ENCODE measurements at places on chromosomes 16 and 17.

- peak; percentile 34 for DNase-seq
Measured at GRCh38 chr17:8887834-8888703, 20.6 kb upstream of the PIK3R6 start.

GRCh38 chr17:62705778-62706597 lies 78.5 kb downstream of the MRC2 start:
- peak; percentile 40 for DNase-seq

GRCh38 chr17:75737133-75737962 lies 16.1 kb downstream of the ITGB4 start:
- no peak for DNase-seq

- DNase-seq = no peak
Measured at GRCh38 chr16:79991969-79992368, 391.4 kb upstream of the MAF start.

DNA sequence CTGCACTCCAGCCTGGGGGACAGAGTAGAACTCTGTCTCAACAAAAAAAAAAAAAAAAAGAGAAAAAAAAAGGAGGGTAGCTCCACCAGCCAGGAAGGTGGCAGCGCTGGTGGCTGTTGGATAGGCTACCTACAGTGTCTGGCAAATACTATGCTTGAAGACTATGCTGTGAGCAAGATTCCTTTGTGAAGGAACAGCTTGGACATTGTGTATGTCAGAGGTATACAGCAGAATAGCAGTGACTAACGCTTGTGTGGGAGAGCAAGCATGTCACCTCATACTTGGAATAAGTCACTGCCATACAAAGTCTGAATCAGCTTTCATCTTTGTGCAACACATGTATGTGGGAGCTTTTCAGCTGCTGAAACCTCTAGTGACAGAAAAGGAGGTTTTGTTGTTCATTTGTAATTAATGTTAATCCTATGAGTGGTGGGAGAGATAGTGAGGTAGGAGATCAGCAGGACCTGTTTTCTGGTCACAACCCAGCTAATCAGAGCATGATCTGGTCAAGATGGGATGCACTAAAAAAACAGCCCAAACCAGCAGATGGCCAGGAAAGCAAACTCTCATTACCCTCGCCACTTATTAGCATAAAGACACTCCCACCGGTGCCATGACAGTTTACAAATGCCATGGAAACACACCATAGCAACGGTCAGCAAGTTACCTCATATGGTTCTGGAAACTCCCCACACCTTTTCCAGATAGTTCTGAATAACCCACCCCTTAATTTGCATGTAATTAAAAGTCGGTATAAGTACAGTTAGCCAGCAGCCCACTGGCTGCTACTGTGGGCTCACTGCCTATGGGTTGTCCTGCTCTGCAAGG lies 6.8 kb upstream of the ITGAD start:
- peak; percentile 9 for DNase-seq

- DNase-seq = peak; percentile 57
Measured at GRCh38 chr16:4693956-4694641, 737 bp downstream of the NUDT16L1 start.

DNA sequence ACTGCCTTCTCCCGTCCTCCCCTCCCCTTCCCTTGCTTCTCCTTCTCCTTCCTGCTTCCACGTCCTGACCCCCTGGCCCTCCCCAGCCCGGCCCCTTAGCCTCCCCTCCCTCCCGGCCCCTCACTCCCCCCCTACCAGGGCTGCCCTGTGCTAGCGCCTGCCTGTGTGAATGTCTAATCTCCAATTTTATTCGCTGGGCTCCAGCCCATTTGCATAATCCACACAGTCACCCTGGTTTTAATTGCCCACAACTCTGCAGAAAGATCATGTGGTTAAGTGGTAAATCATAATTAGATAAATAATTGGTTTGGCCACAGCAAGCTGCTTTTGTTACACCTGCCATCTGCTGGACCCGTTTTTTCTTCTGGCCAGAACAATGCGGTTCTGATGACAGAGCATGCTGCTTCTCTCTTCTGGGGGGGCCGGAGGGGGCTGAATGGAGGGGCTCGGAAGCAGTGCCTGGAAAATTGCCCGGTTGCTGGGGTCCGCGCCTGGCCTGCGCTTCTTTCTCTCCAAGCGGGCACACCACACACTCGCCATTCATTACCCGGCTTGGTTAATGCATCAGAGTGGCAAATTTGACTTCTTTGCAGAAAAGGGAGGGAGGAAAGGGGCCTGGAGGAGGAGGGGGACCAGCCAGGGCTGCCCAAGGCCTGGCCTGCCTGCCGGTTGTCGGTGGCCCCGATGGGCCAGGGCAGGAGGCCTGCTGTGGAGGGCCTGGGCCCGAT lies 19.5 kb upstream of the GSE1 start:
- no peak for DNase-seq

GRCh38 chr17:8909586-8910270 lies 42.3 kb upstream of the PIK3R6 start:
- no peak for DNase-seq

GRCh38 chr16:5465714-5466113 lies 368.1 kb upstream of the EEF2KMT start:
- no peak for DNase-seq

DNA sequence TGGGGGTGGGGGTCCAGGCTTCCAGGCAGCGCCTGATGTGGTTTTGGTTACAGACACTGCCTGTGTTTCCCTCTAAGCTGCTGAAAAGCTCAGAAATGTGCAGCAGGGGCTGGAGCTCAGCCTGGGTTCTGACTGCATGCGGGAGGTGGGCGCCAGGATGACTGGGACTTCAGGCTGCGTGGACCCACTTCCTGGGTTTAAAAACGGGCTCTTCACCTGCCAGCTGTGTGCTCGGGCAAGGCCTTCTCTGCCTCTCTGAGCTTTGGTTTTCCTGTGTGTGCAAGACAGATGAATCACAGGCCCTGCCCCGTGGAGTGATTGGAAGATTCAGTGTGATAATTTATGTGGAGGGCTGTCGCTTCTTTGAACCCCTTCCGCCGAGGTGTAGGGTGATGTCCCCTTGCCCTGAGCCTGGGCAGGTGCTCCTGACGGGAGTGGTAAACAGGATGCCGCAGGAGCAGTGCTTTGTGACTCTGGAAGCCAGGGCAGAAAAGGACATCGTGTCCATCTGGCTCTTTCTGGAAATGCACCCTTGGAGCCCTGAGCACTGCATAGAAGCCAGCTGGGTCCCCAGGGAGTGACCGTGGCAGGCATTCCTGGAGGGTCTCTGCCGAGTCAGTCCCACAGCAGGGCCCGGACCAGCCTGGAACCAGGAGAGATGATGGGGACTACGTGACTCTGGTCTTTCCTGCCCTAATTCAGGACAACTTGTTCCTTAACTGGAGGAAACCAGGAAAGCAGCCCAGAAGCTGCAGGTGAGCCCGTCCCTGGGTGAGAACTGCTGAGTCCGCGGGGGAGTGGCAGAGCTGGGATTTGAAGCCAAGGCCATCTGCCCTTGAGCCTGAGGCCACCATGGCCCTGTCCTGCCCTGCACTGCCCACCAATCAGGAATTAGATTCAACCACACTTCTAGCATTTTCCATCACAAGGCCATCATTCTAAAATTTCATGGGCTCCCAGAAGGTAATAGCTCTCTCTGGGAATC lies 28.5 kb upstream of the SLC7A5 start:
- DNase-seq = peak; percentile 11

- DNase-seq = no peak
Measured at GRCh38 chr17:39014795-39015545, 47.8 kb upstream of the FBXO47 start.

DNA sequence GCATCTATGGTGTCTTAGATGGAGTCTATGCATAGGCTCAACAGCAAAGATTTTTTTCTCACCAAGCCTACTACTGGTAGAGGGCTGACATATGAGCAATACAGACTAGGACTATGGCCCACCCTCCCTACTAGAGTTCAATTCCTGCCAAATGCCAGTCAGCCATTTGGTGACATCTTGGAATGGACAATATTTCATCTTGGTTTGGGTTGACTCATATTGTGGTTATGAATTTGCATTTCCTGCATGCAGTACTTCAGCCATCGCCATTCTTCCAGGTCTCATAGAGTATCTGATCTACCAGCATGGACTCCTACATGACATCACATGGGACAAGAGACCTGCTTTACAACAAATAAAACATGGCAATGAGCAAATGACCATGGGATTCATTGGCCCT lies 778.1 kb upstream of the SOX9 start:
- DNase-seq = peak; percentile 48

- DNase-seq = no peak
Measured at GRCh38 chr17:59367657-59368045, 36.2 kb downstream of the YPEL2 start.

- DNase-seq = no peak
Measured at GRCh38 chr17:44959821-44960531, 8.1 kb downstream of the C1QL1 start.

DNA sequence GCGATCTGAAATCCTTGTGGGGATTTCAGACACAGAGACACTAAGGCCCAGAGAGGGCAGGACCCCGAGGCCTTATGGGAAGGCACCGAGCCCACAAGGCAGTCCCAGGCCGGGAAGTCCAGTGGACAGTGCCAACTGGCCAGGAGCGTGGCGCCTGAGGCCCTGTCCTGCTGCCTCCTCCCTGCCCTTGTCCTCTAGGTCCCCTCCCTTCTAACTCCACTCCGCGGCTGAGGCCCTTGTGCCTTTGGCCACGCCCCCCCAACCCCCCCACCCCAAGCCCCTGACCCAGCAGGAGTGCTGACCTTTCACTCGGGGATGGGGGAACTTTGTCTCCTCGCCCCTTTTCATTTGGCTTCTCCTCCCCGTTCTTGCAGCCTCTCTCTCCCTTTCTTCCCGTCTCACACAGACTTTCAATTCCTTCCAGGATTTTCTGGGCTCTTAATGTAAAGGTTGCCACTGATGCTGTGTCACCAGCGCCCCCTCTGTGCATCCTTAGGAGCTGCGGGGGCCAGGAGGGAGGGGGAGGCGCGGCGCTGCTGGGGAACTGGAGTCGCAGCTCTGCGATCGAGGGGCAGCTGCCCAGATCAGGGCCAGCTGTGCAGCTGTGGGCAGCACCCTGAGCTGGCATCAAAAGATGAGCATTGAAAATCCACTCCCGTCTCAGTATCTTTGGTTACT lies 29.1 kb downstream of the CRHR1 start:
- no peak for DNase-seq

GRCh38 chr16:57409065-57409464 lies 4.5 kb downstream of the CCL17 start:
- DNase-seq = no peak

DNA sequence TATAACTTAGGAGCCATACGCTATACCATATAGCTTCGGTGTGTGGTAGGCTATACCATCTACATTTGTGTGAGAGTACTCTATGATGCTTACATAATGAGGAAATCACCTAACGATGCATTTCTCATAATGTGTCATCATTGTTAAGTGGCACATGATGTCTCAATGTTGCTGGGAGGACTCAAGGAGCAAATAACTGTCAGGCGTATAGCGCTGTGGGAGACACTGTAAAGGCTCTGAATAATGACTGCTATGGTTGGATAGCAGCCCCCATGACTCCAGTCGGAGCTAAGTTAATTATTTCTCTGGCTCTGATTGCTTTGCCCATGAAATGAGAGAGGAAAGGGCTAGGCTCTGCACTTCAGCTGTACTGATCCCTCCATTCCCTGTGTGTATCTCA lies 197.2 kb downstream of the RGS9 start:
- DNase-seq = peak; percentile 13

GRCh38 chr17:31167111-31167510 lies 72.3 kb downstream of the NF1 start:
- no peak for DNase-seq

DNA sequence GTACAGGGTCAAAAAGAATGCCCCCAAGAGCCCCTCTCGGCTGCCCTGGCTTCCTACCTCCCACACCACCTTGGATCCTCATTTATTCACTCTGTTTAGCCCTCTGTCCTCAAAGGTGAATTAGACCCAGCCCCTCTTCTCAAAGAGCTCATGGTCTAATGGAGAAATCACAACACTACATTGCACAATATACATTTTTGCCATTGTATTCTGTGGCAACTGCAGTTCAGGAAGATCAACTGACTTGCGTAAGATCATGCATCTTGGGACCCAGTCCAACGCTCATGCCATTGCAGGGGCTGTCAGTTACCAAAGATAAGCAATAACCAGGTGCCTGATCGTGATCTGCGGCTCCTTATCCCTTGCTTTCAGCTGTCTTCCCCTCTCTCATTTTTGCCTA lies 1.4 kb downstream of the KRT38 start:
- no peak for DNase-seq

DNA sequence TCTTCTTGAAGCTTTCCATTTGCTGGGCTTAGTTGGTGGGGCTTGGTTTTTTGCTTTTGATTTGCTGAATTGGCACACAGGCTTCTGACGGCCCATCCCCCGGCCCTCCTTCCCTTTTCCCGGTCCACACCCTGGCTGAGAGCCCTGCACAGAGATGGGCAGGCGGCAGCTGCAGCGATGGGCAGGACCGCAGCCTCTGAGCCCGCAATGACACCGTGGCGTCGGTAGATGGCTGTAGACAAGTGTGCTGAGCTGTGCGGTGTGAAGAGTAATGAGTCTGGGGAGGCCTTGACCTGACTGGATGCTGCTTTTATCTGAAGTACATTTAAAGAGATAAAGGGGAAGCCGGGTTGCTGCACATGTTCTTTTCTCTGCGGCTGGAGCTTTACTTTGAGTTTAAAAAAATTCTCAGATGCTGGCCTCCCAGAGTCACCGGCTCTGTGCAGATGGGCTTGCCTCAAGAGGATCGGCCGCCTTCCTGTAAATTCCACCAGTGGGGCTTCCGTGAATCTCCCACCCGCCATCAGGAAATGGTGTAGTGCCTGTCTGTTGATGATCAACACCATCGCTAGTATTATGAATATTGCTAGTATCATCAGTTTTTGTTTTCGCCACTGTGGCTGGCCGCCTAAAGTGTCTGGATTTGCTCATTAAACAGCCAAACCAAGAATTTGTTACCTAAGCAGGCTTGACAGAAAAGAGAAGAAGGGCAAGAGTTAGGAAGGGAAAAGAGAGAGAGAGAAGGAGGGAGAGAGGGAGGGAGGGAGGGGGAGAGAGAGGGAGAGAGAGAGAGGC lies 245.6 kb upstream of the RBFOX1 start:
- DNase-seq = no peak

DNA sequence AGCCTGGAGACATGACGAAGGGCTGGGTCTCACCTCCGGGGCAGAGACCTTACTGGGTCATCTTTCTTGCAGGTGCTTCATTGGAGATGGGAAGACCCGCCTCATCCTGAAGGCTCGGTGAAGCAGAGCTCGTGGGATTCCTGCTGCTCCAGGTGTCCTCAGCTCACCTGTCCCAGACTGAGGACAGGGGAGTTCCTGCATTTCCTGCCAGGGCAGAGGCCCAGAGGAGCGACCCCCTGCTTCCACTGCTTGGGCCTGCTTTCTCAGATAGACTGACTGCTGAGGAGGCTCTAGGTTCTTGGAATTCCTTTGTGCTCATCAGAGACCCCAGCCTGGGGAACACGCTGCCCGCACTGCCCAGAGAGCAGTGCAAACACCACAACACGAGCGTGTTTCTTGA lies 11.6 kb downstream of the AQP8 start:
- DNase-seq = no peak

- no peak for DNase-seq
Measured at GRCh38 chr16:35150805-35151312, 1691.4 kb downstream of the TP53TG3F start.

GRCh38 chr17:41178341-41178740 lies 320 bp upstream of the KRTAP4-2 start:
- peak; percentile 47 for DNase-seq

Data from fibroblast of skin of right quadriceps (primary cell).